ENCODE measurements at places on chromosomes 2 and 18.

GRCh38 chr2:145323512-145323911 is 803.6 kb upstream of the ZEB2 start:
- DNase-seq: no peak

DNA sequence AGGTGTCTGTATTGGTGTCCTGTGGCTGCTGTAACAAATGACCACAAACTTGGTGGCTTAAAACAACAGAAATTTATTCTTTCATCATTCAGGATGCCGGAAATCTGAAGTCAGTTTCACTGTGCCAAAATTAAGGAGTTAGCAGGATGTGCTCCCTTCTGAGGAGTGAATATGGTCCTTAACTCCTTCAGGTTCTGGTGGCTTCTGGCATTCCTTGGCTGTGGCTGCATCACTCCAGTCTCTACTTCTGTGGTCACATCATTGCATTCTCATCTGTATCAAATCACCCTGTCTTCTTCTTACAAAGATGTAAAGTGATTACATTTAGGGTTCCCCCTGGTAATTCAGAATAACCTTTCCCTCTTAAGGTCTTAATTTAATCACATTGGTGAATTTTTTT is 12.6 kb downstream of the GPD2 start:
- no peak for DNase-seq

DNA sequence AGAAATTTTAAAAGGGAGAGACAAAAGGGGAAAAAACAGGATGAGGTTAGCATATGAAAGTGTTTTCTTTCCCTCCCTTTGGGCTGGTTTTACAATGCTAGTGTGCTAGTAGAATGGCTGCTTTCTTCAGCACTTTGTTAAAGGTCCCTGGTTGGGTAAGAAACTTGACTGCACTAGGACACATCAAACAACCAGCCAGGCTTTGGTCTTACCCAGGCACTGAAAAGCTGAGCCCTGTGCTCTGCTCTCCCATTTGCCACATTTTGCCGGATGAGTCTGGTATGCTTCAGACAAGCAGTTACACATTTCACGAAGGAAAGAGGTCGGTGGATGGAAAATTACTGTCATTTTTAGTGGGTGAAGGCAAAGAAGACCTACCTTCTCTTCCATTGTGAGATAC is 242.0 kb downstream of the DPP10 start:
- no peak for DNase-seq

DNA sequence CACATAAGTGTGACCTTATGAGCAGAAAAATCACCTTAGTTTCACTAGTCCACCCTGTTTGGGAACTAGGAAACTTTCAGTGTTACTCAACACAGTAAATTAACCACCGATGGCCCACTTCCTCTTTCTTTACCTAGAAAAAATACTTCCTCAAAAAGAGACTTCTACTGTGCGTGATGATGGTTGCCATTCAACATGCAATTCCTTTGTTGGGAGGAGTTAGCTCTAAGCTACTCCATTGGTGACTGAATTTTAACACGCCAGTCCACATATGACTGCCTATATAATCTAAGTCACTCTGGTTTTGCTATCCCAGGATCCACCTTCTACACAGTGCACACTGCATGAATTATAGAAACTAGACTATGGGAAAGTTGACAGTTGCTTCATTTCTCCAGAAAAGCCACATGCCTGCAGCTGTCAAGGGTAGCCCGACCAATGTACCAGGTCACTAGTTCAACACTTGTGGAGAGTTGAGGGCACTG is 47.8 kb upstream of the REG3G start:
- no peak for DNase-seq

GRCh38 chr2:189613077-189613636 is 32.6 kb upstream of the SLC40A1 start:
- no peak for DNase-seq

DNA sequence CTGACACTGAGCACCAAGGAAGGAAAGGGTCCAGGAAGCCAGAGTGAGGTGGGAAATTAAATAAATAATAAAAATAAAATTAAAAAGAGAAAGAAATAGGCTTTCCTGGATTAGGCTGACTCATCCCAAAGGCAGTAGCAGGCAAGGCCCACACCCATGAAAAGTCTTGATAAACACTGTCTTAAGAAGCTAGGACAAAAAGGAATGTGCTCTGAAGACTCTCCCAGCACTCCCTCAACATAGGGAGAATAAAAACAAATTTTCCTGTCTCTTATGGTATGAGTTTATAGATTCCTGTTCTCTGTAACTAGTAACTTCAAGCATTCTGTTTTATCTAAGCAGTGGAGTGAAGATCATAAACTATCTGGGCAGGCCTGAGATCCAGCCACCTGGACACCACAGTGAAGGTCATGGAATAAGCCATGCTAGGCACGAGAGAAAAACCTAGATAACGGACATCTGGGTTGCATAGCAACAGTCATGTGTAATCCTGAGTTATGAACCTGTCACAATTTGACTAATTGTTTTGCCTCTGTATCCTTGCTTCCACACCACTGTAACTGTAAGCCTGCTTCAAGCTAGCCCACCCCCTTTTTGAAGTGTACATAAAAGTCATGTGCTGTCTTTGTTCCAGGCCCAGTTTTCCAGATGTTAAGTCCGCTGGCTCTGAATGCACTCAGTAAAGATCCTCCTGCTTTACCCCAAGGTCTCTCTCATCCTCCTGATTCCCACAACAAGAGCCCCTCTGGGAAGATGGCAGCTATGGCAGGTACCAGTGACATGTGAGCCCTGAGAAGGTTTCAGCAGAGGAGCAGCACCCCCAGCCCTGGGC is 107.8 kb downstream of the NDUFA10 start:
- no peak for DNase-seq

- DNase-seq: no peak
Observed at GRCh38 chr2:96846825-96847224, 3.0 kb upstream of the ANKRD23 start.

GRCh38 chr2:6401301-6401700 is 464.4 kb downstream of the CMPK2 start:
- no peak for DNase-seq

DNA sequence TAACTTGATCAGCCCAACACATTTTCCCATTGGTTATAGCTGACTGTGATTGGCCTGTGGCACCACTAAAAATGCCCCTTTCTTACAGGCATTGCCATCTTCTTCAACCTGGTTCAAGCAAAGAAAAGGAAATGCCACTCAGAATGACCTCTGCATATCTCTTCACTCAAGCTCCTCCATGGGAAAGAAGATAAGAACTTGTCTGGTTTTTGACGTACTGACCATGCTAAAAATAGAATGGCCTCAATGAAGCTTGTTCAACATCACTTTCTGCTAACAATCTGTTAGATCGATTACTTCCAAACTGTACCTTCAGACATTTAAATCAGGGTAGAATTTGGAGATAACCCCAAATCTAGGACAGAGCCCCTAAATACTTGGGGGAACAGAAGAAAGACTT is 109.5 kb downstream of the CABYR start:
- no peak for DNase-seq

- DNase-seq: no peak
Observed at GRCh38 chr2:202717598-202718310, 83.0 kb downstream of the FAM117B start.

DNA sequence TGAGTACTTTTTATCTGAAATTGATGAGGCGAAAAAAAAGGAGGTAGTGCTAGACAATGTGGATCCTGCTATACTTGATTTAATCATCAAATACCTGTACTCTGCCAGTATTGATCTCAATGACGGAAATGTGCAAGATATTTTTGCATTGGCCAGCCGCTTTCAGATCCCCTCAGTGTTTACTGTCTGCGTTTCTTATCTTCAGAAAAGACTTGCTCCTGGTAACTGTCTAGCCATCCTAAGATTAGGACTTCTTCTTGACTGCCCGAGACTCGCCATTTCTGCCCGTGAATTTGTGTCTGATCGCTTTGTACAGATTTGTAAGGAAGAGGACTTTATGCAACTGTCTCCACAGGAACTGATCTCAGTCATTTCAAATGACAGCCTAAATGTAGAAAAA is 453 bp downstream of the KLHL41 start:
- DNase-seq: no peak

DNA sequence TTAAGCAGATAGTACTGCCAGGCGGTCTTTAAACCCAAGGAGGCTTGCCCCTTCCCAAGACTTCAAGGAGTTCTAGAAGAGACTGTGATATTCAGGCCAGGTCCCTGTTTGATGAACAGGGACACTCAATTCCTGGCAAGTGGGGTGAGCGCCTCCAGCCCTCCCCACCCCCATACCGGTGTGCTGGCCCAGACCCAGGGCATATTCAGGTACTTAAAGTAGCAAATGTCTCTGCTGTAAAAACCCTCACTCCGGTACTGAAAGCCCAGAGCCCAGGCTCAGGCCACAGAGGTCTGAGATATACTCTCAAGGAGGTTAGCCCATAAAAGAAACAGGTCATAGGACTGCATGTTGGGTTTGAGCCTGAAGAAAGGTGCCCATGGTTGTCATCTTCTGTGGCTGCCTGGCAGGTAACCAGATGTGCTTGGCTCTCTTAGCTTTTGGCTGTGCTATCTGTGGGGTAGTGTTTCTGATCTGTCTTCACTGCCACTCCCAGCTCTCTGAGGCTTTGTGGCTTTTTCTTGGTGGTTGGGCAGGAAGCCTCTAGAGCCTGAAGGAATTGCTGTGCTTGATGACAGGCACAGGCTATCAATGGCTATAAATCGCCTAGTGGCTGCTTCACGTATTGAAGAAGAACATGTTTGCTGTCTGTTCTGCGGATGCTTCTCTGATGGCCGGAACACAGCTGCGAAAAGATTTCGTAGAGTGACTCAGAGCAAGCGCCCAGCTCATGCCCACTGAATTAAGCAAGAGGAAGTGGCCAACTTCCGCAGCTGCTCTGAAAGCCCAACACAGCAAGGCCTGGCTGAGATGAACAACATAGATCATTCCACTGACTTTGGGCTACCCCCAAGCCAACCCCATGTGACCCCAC is 63.3 kb upstream of the ALPP start:
- DNase-seq: peak; percentile 57

DNA sequence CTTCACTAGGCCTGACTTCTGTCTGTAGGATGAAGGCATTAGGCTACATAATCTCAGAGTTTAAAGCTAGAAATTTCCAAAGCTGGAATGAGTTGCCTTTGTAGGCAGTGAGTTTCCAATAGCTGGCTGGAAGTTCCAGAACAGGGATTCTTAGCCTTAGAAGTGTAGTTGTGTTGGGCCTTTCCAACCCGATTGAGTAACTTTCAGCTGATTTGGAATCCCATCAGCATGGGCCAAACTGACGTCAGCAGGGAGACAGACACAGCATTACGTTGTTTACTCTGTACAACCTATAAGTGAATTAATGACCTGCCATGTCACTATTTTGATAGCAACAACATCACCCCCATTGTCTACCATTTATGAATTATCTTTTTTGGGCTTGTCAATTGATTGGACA is 56.9 kb downstream of the SETBP1 start:
- no peak for DNase-seq

DNA sequence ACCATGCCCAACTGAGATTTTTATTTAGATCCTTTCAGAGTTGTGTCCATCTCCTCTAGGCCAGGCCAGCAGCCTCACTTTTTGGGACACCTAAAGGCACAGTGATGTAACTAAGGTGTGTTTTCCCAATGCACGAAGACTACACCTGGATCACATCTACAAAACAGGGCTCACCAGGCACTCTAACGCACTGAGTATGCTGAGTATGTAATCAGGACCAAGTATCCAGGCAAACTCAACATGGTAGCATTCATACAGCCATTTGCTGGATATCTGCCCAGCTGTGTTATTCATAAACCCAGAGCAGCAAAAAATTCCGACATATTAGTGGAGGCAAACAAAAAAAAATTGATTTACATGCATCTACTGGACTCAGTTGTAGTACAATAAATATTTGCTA is 33.8 kb downstream of the LPIN2 start:
- DNase-seq: no peak

- no peak for DNase-seq
Observed at GRCh38 chr2:228688007-228688645, 506.6 kb upstream of the SPHKAP start.

GRCh38 chr2:150783896-150784295 is 296.4 kb upstream of the RND3 start:
- no peak for DNase-seq

DNA sequence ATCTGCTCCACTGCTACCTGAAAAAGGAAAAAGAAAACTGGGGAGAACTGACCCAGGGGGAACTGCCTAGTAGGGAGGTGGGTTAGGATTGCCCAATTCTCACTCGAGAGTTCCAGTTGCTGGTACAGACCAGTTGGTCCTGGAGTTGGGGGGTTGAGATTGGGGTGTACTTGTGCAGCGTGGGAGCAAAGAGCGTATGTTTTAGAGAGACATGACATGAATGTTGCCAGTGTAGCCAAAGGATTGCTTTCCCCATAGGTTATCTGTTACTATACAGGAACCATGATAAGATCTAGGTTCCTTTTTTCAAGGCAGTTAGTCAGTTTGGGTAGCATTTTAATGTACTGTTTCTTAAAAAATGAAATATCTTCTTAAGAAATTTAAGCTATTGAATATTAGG is 68.6 kb downstream of the APLF start:
- no peak for DNase-seq

DNA sequence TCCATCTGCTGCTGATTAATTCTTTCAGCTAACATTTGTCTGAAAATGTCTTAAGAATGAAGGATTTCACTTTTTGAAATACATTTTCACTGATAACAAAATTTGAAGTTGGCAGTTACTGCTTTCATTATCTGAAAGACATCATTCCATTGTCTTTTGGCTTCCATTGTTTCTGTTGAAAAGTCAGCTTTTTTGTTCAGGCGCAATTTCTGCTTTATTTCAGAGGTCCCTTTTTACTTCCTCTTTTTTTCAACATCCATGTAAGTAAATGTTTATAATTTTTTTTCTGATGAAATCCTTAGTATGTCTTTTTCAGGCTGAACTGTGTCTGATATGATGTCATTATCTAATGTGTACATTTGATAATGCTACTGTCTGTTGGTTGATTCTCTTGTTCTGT is 184.2 kb downstream of the RND3 start:
- no peak for DNase-seq

DNA sequence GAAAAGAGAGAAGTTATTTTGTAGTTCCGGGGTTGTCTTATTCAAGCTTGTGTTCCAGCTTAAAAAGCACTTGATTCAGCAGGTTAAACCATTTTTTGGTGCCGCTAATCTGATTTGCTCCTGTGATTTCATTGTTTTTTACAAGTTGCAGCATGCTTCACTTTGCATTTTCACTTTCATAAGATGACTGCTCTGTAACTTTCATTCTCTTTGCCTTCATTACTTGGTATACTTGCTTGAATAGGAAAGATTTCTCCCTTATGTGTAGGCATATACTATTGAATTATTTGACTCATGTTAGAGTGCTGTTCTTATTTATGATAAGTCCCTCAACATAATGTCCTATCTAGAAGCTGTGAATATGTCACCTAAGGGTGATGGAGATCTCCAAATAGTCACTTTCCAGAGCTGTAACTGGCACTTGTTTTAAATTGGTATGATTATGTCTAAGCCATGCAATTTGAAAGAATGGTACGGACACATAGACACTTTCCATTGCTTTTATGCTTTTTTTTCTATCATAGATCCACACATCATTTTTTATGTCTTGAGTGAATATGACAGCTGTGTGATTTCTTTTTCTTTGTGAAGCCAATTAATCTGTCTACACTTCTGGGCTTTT is 254.5 kb downstream of the DSEL start:
- DNase-seq: no peak

- DNase-seq: no peak
Observed at GRCh38 chr2:134155134-134155533, 98.7 kb upstream of the MGAT5 start.

- no peak for DNase-seq
Observed at GRCh38 chr18:75218065-75218923, 7.7 kb downstream of the TSHZ1 start.
